ENCODE measurements at places on chromosomes 13 and 19.
A peak's percentile ranks its signal among the peaks of the same experiment; 100 is the strongest.

DNA sequence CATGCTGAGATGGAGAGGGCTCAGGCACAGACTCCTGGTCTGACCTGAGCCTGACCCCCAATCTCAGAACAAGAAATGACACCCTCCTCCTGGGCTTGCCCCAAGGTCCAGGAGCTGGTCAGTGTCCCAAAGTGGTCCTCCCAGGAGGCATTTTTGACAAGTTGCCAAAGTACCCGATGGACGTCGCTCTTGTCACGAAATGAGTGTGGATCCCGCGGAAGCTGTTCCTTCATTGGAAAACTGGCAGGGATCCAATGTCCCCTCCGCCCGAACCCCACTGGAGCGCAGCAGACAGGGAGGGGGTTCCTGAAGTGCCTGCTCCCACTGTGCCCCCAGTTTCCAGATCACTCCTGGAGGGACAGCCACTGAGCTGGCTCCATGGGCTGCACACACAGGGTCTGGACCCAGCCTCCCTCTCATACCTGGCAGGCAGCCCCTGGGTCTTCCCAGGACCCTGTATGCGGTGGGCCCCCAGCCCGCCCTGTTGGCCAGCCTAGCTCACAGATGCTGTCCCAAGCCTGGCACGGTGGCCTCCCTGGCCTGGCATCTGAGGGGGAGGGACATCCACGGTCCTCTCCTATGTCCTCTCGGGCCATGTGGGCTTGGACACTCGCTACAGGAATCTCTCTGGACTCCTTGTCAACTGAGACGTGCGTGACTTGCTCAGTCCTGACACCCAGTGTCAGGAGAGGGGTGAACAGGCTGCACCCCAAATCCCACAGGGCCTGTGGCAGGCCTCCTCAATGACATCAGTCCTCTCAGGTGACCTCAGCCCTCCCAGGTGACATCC lies 12.8 kb upstream of the ZNF14 start:
- no peak for DNase-seq

GRCh38 chr13:113815151-113816058 lies 48.5 kb downstream of the GAS6 start:
- no peak for DNase-seq

GRCh38 chr19:42092350-42092749 lies 16.4 kb downstream of the ZNF574 start:
- DNase-seq = peak; percentile 13

DNA sequence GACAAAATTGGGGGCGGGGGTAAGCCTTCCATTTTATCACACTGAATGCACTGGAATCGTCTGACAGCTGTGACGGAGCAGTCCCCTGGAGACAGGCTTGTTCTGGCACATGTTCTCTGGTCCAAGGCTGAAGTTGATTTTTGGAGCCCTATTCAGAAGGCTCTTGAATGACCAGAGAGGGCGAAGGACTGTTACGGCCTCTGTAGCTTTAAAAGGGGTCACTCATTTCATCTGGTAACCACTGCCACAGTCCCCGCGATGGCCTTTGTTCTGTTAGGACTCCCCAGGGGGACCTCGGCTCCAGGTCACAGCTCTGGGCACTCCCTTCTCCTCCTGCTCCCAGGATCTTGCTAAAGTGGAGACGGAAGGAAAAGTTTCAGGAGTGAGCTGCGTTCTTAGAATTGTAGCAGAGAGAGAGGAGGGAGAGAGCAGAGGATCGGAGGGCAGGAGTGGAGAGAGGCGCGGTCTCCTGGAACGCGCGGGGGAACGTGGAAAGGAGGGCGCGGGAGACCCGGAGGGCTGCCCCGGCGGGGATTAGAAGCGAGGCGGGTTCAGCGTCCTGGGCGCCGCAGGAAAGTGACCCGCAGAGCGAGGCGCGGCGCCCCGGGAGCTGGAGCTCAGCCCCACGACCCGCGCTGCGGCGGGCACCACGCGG lies 134.3 kb upstream of the MYO16 start:
- DNase-seq = no peak

DNA sequence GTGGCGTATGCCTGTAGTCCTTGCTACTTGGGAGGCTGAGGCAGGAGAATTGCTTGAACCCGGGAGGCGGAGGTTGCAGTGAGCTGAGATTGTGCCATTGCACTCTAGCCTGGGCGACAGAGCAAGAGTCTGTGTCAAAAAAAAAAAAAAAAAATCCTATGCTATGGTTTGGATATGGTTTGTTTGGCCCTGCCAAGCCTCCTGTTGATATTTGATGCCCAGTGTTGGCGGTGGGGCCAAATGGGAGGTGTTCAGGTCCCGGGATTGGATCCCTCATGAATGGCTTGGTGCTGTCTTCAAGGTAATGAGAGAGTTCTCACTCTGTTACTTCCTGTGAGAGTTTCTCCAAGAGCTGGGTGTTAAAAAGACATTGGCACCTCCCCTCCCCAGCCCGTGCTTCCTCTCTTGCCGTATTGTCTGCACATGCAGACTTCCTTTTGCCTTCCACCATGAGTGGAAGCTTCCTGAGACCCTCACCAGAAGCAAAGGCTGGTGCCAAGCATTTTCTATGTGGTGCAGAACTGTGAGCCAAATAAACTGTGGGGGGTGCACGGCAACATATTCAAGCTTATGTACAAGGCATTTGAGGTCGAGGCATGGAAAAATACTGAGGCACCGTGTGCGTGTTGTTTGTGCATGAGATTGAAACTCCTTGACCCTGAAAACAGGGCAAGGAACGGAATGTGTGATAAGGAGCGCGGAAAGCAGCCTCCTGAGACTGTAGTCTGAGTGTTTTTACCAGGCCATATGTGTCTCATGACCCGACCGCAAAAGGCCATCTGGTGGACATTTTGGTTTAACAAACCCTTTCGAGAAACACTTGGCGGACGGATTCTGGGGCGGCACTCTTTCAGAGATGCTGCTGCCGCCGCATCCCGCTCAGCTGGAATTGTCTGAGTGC lies 7.3 kb downstream of the SIGLEC9 start:
- no peak for DNase-seq

DNA sequence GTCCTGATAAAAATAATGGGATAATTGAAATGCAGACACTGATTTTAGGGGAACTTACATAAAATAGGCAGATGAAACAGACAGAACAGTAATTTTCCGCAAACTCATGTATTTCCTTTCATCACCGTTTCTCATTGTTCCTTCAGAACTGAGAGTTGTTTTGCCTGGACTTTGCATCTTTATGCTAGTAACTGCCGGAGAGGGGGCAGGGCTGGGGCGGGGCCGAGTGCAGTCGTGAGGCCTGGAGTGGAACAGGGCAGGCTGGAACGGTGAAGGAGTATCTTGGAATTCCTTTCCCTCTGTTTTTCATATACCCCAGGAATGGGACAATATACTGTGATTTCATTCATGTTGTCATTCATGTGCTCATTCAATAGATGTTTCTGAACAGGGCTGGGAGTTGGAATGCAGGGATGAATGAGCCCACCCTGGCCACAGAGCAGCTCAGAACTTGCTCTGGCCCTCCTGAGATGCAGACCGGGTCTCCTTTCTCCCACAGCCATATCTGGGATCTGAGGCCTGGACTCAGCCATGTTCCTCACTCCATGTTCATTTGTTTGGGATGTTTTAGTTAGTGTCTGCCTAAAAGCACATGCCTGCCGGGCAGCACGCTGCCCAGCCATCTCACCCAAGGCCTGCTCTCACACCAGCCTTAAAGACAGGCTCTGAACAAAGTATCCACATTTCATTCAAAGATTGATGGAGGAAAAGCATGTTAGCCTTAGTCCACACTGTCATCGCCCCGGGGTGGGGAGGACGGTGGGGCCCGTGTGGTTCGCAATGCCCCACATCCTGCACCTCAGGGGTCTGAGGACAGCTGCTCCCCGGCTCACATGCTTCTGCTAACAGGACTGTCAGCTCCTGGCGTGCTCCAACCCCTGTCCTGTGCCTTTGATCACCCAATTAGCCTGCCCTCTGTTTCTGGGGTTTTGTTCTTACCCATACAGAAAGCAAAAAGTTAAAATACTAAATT lies 92.9 kb downstream of the SOX1 start:
- DNase-seq = no peak

- peak; percentile 79 for DNase-seq
These were observed at the start of gene GPC5 for GRCh38 chr13:91398413-91399188. GPC5 (plus strand) TSS chr13:91398621.

GRCh38 chr13:109761695-109762094 lies 24.7 kb downstream of the IRS2 start:
- DNase-seq = no peak

DNA sequence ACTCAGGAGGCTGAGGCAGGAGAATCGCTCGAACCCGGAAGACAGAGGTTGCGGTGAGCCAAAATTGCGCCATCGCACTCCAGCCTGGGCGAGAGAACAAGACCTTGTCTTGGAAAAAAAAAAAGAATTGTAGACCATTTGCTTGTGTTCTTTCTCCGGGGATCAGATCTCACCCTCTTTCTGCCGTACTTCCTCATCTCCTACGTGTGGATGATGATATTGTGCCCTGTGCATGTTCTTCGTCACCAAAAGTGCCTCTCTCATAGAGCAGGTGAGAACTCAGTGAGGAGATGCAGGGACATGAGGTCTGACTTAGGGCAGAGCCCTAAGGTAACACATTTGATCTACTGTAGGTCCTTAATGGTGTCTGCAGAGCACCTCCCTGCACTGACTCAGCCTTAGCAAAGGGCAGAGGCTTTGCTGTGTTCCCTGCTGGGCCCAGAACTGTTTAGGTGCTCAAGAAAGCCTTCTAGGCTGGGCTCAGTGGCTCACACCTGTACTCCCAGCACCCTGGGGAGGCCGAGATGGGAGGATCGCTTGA lies 1.3 kb downstream of the APOC2 start:
- no peak for DNase-seq

- DNase-seq = no peak
These were observed 58.4 kb downstream of the SPRYD7 start for GRCh38 chr13:49877629-49878218.

DNA sequence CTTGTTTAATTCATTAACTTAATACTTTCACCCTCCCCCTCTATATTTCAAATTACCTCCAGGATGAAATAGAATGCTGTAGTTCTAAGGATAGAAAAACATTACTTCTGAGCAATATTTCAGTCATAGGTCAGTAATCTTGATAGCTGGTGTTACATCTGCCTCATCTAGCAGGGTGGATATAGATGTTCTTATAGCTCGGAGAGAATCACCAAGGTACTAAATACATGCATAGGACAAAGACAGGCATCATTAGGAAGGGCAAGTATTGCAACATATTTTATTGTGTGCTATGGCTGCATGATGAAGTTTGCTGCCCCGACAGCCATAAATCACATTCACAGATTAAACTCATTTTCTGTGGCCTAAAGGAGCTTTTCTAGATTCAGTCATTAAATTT lies 601.0 kb downstream of the FGF9 start:
- DNase-seq = no peak

DNA sequence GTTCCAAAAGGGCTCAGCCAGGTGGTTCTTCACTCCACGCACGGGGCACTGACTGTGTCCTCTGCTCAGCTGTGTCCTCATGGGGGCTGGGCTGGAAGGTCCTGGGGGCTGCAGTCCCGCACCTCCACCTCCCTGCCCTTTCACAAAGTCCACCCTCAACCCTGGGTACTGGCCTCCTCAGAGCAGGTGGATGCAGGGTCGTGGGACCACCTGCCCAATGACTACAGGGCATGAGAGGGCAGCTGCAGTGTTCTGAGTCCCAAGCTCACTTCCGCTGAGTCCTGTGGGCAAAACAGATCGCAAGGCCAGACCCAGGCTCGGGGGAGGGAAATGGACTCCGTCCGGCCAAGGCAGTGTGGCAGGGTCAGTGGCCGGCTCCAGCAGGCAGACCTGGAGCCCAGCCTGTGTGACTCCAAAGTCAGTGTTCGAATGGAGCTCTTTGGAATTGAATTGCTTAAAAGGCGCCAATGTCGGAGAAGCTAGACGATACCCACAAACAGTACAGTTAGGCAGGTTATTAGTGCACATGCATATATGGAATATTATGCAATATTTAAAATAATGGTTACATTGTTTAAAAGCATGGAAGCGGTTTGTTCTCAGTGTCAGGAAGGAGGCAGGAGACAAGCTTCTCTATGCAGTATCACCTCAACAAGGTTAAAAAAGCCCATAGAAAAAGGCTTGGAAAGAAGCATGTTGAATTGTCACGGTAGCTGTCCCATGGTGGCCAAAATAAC lies 54.8 kb downstream of the MCF2L start:
- DNase-seq = no peak

DNA sequence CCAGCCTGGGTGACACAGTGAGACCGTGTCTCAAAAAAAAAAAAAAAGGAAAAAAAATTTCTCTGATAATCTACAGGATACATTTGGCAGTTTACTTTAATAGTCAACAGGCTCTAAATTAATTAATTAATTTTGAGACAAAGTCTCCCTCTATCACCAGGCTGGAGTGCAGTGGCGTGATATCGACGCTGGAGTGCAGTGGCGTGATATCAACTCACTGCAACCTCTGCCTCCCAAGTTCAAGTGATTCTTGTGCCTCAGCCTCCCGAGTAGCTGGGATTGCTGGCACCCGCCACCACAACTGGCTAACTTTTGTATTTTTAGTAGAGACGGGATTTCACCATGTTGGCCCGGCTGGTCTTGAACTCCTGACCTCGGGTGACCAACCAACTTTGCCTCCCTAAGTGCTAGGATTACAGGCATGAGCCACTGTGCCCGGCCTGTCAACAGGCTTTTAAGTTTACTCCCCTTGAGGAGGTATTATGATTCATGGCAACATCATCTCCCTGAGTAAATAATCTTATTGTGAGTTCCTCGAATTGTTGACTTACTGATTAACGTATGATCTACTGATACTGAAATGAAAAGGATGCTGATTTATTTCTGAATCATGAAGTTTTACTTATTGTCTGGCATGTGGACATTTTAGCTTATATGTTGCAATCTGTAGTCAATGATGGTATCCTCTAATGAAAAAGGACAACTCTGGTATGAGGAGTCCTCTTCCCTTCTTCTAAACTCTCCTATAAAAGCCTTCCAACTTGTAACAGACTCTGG lies 21.3 kb upstream of the MTRF1 start:
- no peak for DNase-seq

DNA sequence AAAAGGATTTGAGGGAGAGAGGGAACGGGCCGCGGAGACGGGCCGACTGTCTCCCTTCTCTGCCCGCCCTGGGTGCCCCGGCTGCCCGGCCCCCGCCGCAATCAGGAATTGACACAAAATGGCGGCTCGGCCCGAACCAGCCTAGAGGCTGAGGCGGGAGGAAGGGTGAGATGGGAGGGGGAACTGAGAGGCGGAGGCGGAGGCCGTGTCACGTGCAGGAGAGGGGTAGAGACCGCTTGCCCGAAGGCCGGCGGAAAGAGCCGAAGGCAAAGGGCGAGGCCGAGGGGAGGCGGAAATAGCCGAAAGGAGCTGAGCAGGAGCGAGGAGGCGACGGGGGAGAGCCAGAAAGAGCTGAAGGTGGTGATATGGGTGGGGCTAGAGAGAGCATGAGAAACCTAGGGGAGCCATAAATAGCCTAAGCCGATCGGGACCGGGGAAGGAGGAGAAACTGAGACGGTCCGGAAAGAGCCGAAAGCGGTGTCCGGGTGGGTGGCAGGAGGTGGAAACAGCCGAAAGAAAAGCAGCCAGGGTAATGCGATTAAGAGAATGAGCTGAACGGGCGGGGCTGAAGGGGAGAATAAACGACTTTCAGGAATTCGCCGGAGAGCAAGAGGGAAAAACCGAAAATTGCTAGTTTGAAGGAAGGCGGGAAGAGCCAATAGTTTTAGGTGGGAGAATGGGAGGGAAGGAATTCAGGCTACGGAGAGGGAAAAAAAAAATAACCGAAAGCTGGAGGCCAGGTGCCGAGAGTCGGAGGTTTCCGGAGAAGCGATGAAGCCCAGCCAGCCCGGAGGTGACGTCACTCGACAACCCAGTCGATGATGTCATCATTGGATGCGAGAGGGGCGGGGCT lies at the start of gene ZC3H4:
ZC3H4 (minus strand) TSS at position 780 of the 853 bp plus-strand sequence. CDS start 1,192 bp downstream, outside the sequence.
- peak; percentile 97 for DNase-seq
